Stimulated activated CD8-positive, alpha-beta memory T cell treated with anti-CD3 and anti-CD28 coated beads, Interleukin-4, amount 100 ng/mL, for 1 hour (primary cell): ENCODE measurements at places on chromosomes 7 and 10.

DNA sequence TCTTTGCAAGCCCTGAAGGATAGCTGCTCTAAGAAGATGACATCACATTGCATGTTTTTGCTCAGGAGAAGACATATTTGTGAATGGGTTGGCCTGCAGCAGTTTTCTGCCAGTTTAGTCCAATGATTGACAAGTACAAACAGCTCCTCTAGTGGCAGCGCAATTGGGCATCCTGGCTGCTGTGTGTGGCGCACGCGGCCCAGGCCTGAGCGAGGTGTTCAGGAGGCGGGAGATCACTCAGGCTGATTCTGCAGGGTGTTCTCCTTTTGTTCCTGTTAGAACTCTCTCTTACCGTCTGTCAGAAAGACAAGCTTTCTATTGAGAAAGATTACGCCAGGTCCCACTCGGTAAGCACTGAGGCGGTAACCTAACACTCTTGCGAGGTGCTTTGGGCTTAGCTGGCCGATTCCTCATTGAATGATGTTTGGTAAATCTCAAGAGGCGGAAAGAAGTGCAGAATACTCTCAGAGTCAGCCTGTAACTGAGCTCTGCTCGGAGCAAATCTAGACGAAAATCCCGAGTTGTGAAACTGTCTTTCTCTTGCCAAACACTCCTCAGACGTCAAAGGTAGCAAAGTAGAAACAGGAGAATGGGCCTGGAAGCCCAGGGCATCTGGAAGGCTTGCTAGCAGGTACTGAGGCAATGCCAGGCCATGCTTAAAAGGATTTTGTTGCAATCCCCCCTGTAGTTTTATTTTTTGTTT, 219.2 kb upstream of the BMPER start:
- DNase-seq: no peak

DNA sequence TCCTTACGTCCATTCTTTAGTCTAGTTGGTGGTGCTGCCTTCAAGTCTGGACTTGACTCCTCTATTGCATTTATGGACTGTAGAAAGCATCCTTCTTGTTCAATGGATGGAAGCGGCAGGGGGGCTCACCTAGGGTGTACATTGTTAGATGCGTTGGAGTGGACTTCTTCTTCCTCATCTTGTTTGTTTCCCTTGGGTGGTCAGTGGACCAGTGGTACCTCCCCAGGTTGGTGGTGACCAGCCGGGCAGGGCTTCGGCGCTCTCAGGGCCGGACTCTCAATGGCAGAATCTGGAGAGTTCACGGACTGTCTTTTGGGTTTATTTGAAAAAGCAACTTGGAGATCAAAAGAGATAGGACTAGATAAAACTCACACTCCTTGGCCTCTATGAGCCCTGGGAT, 6.2 kb upstream of the BTBD16 start:
- no peak for DNase-seq

DNA sequence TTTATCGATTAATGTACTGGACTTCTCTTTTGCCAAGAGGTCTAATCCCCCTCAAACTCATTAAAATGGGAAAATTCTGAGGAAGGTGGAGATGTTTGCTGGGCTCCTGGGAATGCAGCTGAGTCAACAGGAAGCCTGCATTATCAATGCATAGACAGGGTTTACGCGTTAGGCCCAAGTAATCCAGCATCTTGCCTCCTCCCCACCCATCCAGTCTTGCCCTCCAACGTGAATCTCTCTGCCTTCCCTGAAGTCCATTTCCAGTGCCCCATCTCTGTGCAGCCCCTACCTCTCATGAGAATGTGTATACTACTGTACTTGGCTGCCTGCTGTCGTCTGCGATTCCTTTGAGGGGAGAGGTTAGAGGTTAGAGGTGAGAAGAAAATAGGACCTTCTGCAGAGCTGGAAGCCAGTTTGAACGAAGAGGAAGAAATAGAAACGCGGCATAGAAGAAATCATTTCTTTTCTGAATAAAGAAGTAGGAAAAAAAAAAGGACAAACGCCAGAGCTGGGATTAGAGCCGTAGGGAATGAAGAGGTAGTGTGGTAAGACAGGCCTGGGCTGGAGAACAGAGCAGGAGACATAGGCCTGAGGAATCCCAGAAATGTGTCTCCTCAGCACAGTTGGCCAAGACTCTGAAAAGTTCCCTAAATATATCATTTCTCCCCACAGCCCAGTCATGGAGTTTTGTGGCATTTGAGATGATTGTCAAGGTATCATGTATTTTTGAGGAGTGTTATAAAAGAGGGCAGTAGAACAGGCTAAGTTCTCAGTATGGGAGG, 75.6 kb downstream of the MYOF start:
- no peak for DNase-seq

DNA sequence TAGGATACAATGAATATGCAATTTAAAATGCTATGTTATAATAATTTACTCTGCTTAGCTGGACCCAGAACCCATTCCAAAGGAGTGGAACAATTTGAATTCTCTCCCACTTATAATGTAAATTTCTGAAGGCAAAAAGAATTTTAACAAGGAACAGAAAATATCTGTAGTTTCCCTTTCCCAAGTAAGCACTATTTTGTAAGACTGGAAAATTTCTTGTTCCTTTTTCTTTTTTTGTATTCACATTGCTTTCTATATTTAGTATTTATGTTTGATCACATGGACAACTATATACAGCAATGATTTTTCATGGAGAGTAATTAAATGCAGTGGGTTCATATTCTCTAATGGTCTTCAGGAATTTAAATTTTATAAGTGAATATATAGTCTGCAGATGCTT, 127.4 kb downstream of the GPR85 start:
- DNase-seq: no peak

DNA sequence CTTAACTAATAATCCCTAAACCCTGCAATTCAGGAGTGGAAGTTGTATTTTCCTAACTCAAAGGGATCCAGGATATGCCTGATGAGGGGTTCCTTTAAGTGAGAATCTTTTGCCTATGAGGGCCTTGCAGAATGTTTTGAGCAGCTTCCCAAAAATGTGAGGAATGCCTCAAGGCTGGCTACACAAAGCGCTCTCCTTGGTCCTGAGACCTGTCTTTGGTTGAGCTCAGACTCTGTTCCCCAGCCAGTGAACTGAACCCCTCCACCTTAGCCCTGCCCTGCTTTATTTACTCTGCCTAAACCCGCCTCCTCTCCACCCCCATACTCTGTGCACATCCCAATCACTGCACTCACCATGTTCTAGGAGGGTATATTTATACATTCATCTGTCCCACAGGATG, 108.6 kb downstream of the NRCAM start:
- DNase-seq: no peak
